ENCODE measurements at places on chromosomes 4 and X.
A peak's percentile ranks its signal among the peaks of the same experiment; 100 is the strongest.

DNA sequence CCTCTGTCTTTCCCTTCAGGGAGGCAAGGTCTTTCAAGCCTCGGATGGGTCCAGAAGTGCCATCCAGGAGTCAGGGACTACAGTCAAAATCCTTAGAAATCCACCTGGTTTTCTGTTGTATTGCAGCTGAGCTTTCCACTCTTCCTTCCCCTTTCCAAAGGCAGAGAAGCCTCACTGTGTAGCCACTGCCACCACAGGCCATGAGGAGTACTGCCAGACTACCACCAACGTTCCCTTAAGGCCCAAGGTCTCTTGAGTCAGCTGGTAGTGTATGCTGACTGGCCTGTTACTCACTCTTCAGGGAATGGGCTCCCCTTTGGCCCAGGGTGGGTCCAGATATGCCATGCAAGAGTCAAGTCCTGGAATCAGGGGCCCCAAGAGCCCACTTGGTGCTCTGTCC, 1454.1 kb downstream of the PCDH19 start:
- DNase-seq, result no peak

DNA sequence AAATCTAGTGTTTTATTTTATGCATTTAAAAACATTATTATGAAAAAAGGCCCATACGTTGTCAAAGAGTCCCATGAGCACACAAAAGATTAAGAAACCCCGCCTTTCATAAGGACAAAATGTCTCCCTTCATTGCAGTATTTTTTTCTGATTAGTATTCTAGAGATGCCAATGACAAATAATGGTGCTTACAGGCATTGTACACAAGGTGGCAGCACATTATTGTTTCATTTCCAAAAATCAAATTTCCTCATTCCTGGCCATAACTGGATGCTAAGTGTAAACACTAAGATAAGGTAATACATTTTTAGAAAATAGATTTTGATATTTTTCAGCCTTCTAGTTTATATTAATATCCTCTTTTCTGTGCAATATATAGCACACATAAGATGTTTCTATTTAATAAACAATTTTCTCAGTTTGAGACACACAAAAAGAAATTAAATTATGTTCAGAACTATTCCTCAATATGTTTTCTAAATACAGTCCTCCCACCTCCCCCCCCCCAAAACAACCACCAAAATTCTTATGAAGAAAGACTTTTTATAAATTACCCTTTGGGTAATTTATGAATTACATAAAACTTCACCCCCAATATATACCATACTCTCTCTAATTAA, 47.7 kb downstream of the TIGD2 start:
- peak; percentile 23 for DNase-seq

DNA sequence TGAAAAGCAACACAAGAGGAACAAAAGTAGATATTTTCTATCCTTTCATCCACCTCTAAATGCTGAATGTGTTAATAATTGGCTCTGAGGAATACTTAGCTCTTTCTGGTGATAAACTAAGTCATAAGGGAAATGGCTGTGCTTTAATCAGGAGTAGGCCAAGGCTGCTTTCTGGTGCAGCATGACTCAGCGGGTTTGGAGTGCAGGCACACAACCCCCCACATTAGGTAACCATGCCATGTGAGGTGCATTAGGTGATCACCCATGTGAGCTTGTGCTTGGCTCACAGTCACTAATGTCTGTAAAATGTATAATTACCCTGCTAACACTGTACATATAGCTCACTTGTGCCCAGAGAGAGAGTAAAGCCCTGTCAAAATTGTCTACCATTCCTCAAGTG, 57.2 kb downstream of the USP38 start:
- no peak for DNase-seq

- DNase-seq, result no peak
Observed at GRCh38 chrX:40719218-40719617, 16.1 kb downstream of the MED14 start.

DNA sequence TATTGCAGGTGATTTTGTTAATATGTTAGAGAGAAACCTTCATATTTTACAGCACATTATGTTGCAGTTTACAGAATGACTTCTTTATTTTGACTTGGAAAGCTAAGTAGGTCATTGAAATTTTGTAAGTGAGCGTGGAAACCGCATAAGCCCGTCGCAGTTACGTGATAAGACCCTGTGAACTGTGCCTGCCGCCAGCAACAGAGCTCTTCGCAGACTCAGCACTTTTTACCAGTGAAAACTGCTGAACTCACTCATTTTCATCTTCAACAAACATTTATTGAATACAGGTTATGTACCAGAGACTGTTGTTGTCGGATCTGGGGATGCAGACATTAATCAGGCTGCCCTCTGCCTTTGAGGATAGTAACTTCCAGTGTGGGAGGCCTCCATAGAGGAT, 355.7 kb downstream of the HS3ST1 start:
- DNase-seq, result no peak

GRCh38 chrX:111410590-111411078, 1.4 kb downstream of the DCX start:
- no peak for DNase-seq

DNA sequence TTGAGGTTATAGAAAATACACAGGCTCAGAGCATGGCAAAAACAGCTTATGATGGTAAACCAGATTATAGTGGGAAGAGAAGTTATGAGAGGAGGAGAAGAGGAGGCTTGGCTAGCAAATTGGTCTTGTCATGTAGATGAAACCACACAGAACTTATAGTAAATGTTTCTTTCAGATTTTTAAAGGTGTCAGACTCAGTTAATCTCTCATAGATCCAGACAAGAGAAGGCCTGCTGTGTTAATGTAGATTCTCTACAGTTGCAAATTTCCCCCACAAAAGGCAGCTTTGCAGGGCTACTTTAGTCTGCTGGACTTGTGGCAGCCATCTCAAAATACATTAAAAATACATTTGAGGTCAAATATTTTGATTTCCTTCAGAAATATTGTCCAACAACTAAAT, 1731.7 kb downstream of the ARAP2 start:
- DNase-seq, result no peak

GRCh38 chr4:30866907-30867306, 146.7 kb downstream of the PCDH7 start:
- DNase-seq, result no peak

DNA sequence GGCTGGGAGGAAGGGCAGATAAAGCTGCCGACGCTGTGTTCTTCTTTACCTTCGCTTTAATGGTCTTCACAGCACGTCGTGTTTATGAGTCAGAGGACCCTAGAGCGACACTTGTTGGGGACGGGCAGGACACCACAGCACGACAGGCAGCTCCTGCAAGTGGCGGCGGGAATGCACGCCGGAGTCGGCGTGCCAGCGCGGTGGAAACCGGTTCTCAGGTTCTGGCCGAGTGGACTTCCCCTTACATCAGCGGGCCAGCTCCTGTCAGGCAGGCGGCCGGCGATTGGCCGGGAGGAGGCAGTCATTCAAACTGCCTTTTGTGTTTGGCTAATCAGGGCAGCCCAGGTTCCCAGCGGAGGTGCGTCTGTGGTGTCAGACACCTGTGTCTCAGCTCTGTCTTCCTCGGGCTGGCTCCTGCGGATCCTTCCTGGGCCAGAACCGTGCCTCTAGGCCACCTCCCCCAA, 150.9 kb downstream of the SHROOM3 start:
- DNase-seq, result peak; percentile 70

DNA sequence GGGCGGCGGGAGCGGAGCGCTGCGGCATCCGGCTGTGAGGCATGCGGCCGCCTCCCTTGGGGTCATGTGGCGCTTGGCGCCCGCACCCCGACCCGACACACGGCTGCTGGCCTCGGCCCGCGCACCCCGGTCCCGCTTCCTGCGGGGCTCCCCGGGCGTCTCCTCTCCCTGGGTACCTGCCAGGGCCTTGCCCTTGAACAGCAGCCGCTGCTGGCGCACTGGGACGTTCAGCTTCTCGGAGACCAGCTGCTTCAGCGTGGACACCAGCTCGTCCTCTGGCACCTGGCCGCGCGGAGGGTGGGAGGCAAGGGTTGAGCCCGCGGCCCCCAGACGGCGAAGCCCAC, 391 bp downstream of the UBL4A start:
- DNase-seq, result no peak

- no peak for DNase-seq
Observed at GRCh38 chr4:112381996-112382692, 85.0 kb downstream of the ALPK1 start.

DNA sequence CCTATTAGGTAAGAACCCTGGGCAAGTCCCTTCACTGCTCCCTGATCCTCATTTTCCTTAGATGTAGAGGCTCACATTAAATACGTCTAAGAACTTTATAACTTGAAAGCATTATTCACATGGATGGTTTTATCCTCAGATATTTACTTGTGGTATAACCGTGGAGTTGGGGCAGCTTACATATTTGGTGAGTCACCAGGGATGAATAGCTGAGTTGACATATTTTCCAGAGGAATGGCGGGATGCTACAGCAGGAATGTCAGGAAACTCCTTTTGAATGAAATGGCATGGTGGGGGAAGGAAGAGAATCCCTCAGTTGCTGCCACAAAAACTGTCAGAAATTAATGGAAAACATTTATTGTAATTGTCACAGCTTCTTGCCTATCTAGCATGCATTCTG, 165.3 kb upstream of the RPS6KA3 start:
- no peak for DNase-seq

- DNase-seq, result no peak
Observed at GRCh38 chr4:47750788-47751187, 87.1 kb downstream of the CORIN start.

DNA sequence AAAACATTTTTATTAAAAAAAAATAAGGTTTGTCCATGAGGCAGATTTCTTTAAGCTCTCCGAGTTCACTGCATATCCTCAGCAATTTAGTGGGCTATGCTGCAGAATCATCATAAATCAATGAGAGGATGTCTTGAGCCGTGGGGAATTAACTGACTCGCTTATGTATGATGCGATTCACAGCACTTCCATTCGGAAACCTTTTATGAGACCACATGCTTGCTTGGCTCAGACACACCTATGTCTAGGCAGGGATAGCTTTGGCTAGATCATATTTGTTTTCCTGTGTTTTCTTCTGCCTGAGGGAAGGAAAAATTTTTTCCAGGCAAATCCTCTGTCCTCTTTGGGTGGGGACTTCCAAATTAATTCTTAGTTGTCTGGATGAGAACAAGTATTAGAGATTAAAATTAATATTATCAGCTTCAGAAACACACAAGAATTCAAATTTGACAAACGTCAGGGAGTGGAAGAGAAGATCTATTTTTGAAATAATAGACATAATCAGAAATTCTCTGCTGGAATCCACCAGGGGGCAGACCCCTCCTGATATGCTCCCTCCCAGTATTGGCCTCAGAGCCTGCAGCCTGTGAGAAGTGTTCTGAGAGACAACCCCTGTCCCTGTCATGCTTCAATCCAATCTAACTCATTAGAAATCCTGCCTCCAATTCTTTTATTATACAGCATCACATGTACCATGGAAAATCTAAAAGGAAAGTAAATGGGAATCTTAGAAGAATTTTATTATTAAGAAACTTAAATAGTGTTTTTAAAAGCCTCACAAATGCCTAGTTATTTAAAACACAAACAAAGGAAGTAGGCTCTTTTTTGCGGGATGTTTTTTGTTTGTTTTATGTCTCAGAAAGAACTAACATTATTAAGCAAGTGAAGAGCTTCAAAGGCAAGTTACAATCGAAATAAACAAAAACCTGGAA, 345.1 kb upstream of the TACR3 start:
- DNase-seq, result peak; percentile 40

DNA sequence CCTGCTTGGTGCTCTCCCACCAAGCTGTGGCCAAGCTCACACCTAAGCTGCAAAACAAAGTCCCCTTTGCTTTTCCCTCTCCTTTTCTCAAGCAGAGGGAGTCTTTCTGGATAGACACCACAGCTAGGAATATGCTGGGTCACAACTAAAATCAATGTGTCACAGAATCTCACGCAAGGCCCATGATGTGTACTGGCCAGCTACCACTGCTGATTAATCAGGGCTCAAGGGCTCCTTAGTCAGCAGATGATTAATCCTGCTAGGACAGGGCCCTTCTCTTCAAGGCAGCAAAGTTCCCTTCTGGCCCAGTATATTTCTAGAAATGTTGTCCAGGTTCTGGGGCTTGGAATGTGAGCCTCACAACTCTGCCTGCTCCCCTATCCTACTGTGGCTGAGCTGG, 32.0 kb upstream of the TENT5D start:
- DNase-seq, result no peak

- peak; percentile 4 for DNase-seq
Observed at GRCh38 chr4:35151816-35152572, 1092.3 kb downstream of the ARAP2 start.

- DNase-seq, result no peak
Observed at GRCh38 chrX:105502336-105502735, 281.8 kb upstream of the TEX13A start.

- DNase-seq, result no peak
Observed at GRCh38 chr4:152678841-152679240, 956 bp downstream of the TMEM154 start.

DNA sequence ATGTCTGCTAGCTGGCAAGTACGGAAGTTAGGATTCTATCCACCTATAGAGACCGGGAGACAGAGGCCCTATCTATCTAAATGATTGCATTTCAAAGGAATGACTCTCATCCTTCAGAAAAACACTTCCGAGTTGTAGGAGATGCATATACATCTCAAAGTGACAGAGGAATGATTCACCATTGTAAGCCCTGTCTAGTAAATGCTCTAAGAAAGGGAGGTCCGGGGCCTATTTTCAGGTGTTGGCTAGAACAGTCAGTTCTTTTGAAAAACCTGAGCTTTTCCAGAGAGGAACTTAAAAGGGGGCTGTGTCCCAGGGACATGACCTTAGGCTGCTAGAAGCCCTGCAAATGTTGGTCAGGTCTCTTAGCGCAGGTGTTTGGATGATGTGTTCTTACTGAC, 262.9 kb upstream of the IL1RAPL1 start:
- no peak for DNase-seq

DNA sequence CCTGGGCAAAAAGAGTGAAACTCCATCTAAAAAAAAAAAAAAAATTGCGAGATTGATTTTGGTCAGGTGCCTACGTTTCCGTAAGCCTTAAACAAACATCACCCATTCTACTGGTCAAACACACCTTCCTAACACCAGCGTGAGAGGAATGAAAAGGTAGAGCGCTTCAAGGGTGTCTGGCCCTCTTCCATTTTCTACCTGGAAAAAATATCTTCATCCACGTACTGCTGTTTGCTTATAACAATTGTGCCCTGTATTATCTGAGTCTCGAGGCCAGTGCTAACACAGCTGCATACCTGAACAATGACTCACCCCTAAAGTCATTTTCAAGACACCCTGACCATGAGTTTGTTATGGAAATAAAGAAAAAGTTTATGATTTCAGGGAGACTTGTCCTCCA, 13.9 kb downstream of the TMSB4X start:
- no peak for DNase-seq

- peak; percentile 11 for DNase-seq
Observed at GRCh38 chr4:21469438-21470300, 478.9 kb downstream of the KCNIP4 start.

DNA sequence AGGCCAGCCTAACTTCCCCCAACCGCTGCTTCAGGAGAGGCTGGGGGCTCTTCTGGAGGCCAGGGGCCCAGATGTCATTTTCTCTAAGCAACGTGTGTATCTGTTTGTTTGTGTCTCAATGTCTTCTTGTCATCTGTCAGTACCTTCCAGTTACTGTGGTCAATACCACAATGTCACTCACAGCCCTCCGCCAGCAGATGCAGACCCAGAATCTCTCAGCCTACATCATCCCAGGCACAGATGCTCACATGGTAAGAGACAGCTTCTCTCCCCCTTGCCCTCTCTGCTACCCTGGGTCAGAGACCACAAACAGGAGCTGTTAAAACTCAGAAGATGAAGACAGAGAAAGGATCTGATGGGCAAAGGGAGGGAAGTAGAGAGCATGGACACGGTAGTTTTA, 5.0 kb downstream of the XPNPEP2 start:
- DNase-seq, result no peak

- no peak for DNase-seq
Observed at GRCh38 chr4:70110917-70111316, 43.1 kb upstream of the PRR27 start.

- no peak for DNase-seq
Observed at GRCh38 chr4:141686879-141687278, 50.5 kb downstream of the IL15 start.

GRCh38 chr4:106614441-106614840, 245.9 kb upstream of the GIMD1 start:
- no peak for DNase-seq

Data from GM20000 (cell line).